ENCODE measurements at places on chromosomes 3 and 15.

DNA sequence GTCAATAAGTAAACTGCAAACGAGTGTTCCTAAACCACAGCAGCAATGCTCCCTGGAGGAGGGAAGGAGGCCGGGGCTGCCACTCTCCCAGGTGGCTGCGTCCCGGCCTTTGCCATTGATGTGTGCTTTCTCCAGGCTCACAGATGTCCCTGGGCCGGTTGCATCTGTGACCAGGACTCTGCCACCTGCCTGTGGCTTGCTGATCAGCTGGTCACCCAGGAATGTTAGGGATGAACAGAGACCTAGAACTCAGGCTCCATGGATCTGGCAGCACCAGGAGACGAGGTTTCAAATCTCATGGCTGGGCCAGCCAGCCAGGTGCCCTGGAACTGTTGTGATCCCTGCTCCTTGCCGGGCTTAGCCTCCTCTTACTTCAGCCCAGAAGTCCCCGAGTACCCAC lies 65.7 kb downstream of the KLF15 start:
- DNase-seq, result no peak

DNA sequence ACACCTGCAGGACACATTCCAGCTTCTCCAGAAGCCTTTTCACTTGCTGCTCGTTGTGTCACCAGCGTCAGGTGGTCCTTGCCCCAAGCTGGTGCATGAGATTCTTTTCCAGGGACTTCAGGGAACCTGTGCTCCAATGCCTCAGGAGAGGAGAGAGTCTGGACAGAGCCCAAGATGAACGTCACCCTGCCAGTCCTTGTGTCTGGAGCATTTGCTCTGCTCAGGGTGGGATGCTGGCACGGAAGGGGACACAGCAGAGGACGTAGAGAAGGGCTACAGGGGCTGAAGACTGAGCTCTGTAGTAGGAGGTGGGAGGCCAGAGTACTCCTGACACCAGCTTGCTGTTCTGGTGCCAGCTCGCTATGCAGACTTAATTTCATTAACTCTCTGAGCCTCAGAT lies 262.1 kb downstream of the XXYLT1 start:
- no peak for DNase-seq

DNA sequence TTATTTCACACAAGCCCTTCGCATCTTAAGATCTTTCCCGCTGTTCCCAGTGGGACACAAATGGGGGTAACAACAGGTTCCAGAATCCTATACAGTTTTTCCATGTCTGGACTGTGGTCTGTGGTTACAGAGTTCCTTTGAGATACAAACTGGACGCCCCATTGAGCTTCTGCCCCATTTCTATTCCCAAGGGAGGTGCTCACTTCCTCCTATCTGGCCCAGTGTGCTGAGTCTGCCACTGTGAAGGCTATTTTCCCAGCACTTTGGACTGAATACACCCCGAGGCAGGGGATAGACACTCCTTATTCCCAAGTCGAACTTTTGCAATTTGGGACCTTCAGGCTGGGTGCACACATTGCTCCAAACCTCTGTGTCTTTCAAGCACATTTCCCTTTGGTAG lies 44.0 kb downstream of the MESD start:
- no peak for DNase-seq

DNA sequence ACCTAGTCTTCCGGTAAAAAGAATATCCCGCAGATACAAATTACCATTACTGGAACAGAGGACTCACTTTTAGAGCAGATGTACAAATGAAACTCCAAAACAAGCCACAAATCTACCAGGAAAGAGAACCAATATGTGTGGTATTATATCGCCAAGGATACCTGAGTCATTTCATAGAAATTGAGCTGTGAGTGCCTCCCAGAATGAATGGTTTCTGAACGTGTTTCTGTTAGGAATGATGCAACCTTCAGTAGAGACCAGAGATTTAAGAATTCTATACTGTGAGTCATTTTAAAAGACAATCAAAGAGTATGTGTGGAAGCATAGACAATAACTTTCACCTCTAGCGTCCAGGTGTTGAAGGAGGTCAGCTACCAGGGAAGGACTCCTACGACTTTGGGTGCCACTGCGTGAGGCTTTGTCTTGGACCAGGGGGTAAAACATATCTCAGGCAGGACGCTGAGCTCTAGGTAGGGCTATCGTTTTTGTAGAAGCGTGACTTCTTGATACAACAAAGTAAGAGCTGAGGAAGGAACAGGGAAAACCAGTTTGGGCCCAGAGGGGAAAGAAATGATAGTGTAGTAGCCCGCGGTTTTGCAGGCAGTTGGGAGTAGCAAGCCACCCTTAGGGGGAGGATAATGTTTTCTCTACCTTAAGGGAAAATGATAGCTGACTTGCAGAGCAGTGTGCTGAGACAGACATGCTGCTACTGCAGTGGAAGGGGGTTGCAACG lies 210.4 kb downstream of the TP63 start:
- DNase-seq, result no peak

DNA sequence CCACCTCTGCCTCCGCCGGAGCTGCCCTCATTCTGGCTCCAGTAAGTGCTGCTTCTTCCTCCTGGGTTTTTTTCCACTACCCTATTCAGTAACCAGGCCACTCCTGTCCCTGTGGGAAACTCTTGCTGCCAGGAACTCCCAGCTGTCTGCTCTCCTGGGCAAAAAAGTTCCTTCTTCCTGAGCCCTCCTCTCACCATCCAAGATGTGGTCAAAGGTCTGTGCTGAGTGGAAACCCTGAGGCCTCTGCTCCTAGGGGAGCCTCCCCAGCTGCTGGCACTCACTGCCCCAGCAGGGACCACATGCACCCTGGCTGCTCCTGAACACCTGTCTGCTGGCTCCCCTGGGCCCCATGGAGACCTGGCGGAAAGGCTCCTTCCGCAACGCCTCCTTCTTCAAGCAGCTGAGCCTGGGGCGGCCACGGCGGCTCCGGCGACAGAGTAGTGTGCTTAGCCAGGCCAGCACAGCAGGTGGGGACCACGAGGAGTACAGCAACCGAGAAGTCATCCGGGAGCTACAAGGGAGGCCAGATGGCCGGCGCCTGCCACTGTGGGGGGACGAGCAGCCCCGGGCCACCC lies 454 bp downstream of the C15orf62 start:
- no peak for DNase-seq

- DNase-seq, result no peak
Measured at GRCh38 chr15:28881600-28881999, 4.2 kb upstream of the APBA2 start.

DNA sequence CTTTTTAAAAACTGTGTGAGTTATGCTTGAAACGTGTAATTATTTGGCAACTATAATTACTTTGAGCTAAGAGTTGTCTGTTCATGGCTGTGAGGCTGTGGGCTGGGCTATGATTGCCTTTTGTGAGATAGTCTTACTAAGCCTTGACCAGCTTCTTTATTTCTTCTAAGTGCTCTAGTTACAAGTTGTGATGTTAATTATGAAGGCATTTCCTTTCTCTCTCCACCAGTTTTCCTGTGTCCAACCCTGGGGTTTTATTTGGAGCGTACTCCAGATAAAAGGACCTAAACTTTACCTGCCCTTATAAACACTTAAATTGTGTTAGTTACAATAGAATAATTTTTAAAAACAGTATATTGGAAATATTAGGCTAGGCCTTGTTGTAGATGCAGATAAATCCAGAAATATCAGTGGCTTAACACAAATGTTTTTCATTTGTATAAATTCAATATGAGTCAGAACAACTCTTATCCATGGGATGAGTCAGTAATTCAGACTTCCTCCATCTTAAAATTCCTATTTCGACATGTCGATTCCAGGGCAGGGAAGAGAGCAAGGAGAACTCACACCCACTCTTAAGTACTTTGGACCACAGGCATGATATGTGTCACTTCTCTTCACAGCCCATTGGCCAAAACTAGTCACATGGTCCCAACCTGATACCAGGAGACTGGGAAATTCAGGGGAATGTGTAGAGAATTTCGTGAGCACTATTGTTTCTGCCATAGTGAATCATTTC lies 17.0 kb downstream of the TMEM62 start:
- DNase-seq, result no peak

GRCh38 chr3:85481411-85482212 lies 522.8 kb downstream of the CADM2 start:
- DNase-seq, result no peak

DNA sequence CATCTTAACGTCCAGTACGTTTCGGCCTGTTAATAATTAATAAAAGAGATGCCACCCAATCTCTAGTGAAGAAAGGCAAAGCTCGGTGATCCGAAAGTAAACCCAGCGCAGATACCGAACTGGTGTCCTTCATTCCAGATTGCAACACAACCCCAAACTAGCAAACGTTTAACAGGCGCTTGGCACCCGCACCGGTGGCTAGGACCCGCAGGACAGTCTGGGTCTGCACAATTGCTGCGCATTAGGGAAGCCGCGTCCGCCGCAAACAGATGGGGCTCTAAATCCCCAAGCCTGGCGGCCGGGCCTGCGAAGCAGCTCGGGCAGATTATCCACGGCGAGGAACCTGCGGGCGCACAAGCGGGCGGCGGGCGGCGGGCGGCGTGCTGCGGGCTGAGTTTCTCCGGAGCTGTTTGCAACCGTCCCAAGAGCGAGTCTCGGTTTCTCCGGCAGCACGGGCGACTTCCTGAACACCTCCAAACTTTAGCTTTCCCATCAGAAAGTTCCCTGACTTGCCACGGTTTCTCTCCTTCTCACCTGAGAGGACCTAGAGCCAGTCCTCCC lies 112.1 kb upstream of the ICE2 start:
- DNase-seq, result peak; percentile 41

- no peak for DNase-seq
Measured at GRCh38 chr3:136819392-136819730, 435 bp downstream of the SLC35G2 start.

DNA sequence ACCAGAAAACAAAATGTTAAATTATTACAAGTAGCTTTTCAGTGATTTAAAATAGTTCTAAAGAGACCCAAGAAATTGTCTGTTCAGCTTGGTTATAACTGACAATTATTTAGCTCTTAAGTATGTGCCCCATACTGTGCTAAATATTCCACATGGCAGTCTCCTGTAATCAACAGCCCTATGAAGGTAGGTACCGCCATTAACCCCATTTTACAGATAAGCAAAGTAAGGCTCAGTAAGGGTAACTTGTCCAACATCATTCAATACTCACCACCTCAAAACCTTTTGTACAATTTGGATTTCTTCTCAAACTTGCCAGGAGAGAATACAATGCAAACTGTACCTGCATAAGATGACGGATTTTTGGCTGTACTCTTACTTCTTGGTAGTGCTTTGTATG lies 33.9 kb downstream of the ADPGK start:
- DNase-seq, result no peak

DNA sequence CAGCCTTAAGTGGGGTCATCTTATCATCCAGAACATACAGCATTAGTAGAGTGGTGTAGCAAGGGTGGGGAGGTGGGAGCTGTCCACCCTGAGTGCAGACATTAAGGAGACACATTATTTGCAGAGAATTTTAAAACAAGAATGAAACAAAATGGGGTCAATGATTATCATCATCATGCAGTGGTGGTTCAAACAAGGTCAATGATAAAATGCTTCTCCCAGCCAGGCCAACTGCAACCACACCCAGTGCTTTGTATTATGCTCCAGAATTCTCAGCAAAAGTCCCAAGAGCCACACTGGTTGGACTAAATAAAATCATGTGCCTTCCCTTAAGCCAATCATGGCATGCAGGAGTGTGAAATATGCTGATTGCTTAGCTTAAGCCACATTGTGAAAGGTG lies 96.7 kb upstream of the FHIT start:
- DNase-seq, result no peak

DNA sequence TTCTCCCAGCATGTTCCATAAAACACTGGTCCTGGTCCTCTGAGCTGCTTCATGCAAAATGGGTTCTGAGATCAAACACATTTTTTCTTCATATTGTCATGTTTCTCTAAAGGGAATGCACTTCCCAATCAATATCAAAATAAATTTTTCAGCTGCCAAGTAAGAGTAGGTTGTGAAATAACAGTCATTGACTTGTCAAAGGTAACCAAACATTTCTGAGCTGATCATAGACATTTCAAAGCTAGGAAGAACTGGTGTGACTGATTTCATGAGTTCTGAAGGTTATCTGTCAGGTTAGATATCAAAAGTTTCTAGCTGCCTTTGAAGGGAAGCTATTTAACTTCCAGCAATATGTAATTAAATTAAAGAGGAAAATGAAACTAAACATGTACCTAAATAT lies 770.9 kb downstream of the TBL1XR1 start:
- no peak for DNase-seq

GRCh38 chr3:53773611-53774368 lies 72.4 kb downstream of the CHDH start:
- DNase-seq, result no peak

DNA sequence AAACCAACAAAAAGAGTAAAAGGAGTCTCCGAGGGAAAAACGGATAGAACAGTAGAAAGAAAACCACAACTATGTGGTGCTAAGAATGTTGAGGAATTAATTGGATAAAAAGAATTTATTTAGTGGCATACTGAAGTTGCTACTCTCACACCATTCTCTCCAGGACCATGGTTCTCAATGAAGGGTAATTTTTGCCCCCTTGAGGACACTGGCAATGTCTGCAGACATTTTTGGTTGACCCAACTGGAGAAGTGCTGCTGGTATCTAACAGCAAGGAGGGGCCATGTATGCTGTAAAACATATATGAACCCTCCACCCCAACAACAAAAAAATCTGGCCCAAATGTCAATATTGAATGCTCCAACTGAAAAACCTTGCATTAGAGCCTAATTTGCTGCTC lies 85.9 kb upstream of the CSPG5 start:
- no peak for DNase-seq

GRCh38 chr15:74318376-74319137 lies 48.9 kb downstream of the CYP11A1 start:
- DNase-seq, result no peak

- DNase-seq, result no peak
Measured at GRCh38 chr3:115272036-115272824, 125.1 kb upstream of the ZBTB20 start.

GRCh38 chr3:55543181-55543614 lies 56.1 kb upstream of the WNT5A start:
- no peak for DNase-seq

DNA sequence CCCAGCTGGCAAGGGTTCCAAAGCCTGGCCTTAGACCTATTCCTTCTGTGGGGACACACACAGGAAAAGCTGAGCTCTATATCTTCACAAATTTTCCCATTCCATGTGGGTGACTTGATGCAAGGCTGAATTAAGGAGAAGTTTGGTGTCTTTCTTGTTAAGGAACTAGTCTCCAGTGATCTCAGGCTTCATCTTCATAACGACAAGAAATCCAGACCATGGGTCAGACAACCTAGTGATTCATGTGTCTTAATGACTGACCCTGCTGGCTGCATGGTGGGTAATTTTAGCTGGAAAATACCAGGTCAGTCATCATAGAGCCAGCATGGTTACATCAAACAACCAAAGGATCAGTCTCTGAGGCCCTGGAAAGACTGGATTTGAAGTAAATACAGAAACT lies 112.7 kb upstream of the SLC4A7 start:
- no peak for DNase-seq

- no peak for DNase-seq
Measured at GRCh38 chr3:148532326-148532725, 165.4 kb upstream of the AGTR1 start.
